ENCODE measurements at places on chromosomes 13 and 19. TPM values are rescaled to one million over a fixed set of nuclear protein-coding genes. Genes with fewer than 3 reads are reported as not detected.

NCAN gene
- total RNA-seq: 0.07 TPM

ABCA7 gene
- 29.3 TPM for total RNA-seq

NXNL1 gene
- not detected for total RNA-seq

SSC5D gene
- not detected for total RNA-seq

PRR22 gene
- total RNA-seq: 2.6 TPM

- H3K27me3 ChIP-seq: no peaks in the 10 kb centered on the region
- no peak overlapping the region for H3K27ac ChIP-seq
- H3K36me3 ChIP-seq: peaks cover 11% of the 10 kb centered on the region
- DNase-seq: no peak
Observed at GRCh38 chr19:38701455-38702063, 42.7 kb downstream of the CAPN12 start.

- no peaks in the 10 kb centered on the region for H3K27me3 ChIP-seq
- no peaks in the 10 kb centered on the region for H3K36me3 ChIP-seq
- no peak overlapping the region for H3K4me3 ChIP-seq
Observed at GRCh38 chr13:108005231-108005630, 210.1 kb downstream of the LIG4 start.

DNA sequence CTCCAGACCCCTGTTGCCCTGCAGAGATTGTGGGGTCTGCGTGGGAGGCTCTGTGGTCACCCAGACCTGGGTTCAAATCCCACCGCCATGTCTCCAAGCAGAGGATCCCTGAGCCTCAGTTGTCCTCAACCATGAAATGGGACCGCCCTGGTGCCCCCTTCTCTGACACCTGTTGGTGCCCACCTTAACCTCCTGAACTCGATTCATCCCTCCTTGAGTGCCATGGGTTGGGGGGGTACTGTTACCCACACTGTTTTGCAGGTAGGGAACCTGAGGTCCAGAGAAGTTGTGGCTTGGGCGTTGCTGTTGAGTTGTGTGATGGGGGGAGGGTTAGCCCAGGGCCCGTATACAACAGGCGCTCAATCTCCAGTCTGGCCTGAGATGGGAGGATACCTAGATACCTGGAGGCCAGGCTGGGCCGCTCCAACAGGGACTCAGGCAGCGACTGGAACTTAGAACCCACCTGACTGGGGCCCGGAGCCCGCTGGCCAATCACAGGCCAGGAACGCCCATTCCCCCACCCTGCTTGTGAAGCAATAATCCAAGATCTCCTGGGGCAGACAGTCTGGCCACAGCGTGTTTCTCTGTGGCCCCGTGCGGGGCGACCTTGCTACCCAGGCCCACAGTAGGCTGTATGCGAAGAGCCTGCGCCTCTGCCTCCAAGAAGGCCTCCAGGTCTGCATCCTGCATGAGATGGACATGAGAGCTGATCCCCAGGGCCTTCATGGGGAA, 2.8 kb downstream of the ARID3A start:
- no peak overlapping the region for H3K27ac ChIP-seq
- H3K27me3 ChIP-seq: no peaks in the 10 kb centered on the region
- H3K4me1 ChIP-seq: peaks cover 10% of the 10 kb centered on the region
- no peak for DNase-seq
- H3K36me3 ChIP-seq: peaks cover 8% of the 10 kb centered on the region

DNA sequence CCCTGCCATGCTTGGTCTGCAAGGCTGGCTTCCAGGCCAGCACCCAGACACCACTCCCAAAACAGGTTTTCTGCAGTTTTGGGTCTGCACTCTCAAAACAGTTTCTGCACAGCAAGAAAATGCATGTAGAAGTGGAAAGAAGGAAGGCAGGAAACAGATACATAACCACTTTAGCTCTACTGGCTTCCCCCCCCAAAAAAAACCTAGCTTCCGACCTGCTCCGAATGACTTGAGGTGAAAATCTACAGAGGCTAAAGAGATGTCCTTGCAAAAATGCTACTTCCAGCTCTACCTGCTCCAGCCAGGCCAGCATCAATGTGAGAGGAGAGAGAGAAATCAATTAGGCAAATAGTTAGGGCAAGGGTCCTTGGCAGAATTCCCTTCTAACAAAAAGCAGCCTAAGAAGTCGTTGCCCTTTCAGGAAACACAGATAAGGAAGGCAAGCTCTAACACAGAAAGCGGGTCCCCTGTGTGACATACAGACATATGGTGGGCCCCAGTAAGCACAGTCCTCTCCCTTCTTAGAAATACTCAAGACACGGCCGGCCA, 3.4 kb downstream of the C19orf12 start:
- H3K27me3 ChIP-seq: no peaks in the 10 kb centered on the region
- peak overlapping the region; percentile 47 for H3K27ac ChIP-seq
- peaks cover 20% of the 10 kb centered on the region for H3K36me3 ChIP-seq
- no peak overlapping the region for H3K4me3 ChIP-seq

DNA sequence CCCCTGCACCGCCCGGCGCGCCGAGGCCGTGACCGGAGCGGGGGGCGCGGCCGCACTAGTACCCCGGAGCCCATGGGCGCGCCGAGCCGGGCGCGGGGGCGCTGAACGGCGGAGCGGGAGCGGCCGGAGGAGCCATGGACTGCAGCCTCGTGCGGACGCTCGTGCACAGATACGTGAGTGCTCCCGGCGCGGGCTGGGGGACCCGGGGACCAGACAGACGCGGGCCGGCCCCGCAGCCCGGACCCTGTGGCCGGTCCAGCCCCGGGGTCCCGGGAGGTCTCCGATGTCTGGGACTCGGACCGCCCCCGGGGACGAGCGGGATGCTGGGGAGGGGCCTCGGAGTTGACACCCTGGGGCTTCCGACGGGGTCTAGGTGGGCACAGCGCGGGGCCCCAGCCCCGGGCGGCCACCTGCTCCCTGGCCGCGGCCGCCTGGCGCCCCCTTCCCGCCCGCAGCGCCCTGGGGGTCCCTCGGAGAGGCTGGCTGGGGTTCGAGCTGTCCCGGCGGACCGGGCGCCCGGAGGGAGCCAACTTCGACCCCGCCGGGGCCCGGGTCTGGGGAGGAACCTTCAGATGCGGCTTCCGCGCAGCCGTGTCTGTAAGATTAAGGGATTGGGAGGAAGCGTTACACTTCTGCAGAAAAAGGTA, 568 bp downstream of the ATP11A start:
- peaks cover 54% of the 10 kb centered on the region for H3K4me1 ChIP-seq
- H3K27me3 ChIP-seq: no peaks in the 10 kb centered on the region
- peak overlapping the region; percentile 64 for H3K27ac ChIP-seq
- H3K4me3 ChIP-seq: peak overlapping the region; percentile 81

DNA sequence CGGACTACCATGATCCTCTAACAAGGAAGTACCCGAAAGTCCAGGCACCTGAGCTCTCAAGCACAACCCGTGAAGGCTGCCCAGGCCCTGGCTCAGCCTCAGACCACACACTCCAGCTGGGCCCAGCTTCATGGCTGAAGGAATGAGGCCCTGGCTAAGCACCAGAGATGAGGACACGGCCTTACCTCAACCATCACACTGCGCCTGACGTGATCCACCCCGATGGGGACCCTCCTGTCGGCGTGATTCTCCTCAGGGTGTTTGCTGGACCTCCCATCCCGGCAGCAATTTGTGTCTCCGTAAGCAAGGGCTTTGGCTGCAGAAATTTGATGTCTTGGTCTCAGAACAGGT, 56.5 kb downstream of the F2RL3 start:
- no peaks in the 10 kb centered on the region for H3K27me3 ChIP-seq
- no peak for DNase-seq
- H3K4me1 ChIP-seq: no peaks in the 10 kb centered on the region
- no peak overlapping the region for H3K27ac ChIP-seq

- H3K4me1 ChIP-seq: peaks cover 4% of the 10 kb centered on the region
- peaks cover 15% of the 10 kb centered on the region for H3K27me3 ChIP-seq
- no peaks in the 10 kb centered on the region for H3K36me3 ChIP-seq
- no peak overlapping the region for H3K4me3 ChIP-seq
- DNase-seq: no peak
Observed at GRCh38 chr13:52808842-52809219, 39.6 kb downstream of the PCDH8 start.

- peaks cover 38% of the 10 kb centered on the region for H3K4me1 ChIP-seq
- no peak overlapping the region for H3K27ac ChIP-seq
- no peaks in the 10 kb centered on the region for H3K36me3 ChIP-seq
- peak; percentile 17 for DNase-seq
Observed at GRCh38 chr13:79196366-79196765, 209.7 kb downstream of the RBM26 start.

GRCh38 chr19:18362934-18363542, 22.6 kb downstream of the PGPEP1 start:
- no peak overlapping the region for H3K4me3 ChIP-seq
- DNase-seq: no peak
- H3K27me3 ChIP-seq: no peaks in the 10 kb centered on the region

DNA sequence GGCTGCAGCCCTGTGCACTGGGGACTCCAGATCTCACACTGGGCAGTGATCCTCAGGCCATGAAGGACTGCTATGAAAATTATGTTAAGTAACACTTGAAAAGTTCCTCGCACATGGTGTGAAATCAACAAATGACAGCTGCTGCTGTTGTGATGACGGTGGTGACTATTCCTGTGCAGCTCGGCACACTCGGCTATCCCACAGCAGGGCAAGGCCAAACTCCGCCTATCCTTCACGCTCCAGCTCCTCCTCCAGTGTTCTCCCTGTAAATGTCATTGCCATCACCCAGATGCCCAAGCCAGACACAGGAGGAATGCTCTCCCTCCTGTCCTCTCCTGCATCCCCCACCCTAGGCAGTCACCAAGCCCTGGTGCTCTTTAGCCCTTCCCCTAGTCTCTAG, 31.3 kb downstream of the GRIK5 start:
- H3K27me3 ChIP-seq: no peaks in the 10 kb centered on the region
- no peak overlapping the region for H3K27ac ChIP-seq
- peaks cover 2% of the 10 kb centered on the region for H3K4me1 ChIP-seq
- no peaks in the 10 kb centered on the region for H3K36me3 ChIP-seq

- no peaks in the 10 kb centered on the region for H3K4me1 ChIP-seq
- no peak overlapping the region for H3K27ac ChIP-seq
- no peak overlapping the region for H3K4me3 ChIP-seq
- no peak for DNase-seq
- no peaks in the 10 kb centered on the region for H3K27me3 ChIP-seq
- no peaks in the 10 kb centered on the region for H3K36me3 ChIP-seq
Observed at GRCh38 chr13:71912524-71912923, 45.5 kb upstream of the DACH1 start.

GRCh38 chr13:99526549-99526948, 25.3 kb downstream of the TM9SF2 start:
- peaks cover 39% of the 10 kb centered on the region for H3K4me1 ChIP-seq
- peaks cover 57% of the 10 kb centered on the region for H3K36me3 ChIP-seq
- H3K27me3 ChIP-seq: no peaks in the 10 kb centered on the region
- no peak overlapping the region for H3K4me3 ChIP-seq

DNA sequence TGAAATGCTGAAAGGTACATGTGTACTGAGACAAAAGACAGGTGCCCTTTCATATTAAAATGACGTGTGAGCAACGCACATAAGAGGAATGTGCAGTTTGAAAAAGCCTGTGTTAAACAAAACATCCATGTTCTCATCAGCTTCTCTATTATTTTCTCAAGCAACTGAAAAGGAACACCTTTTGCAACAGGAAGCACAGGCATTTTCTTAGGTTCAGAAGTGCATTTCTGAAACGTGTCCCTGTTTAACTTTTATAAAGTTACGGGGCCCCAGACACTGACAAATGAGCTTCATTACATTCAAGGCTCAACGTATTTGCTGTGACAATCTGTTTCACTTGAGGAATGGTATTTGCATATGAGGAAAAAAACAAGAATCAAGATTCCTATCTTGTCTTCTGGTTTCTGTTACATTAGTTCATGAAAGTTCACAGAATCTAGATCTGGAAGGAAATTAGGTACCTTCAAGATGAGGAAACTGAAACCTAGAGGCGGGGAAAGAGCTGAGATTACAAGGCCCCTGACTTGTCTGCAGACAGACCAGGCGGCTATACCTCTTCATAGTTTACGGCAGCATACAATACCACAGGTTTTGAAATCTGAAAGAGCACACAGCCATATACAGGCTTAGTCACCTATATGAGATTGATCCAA, 431.7 kb downstream of the KLF12 start:
- peak; percentile 56 for DNase-seq
- peaks cover 10% of the 10 kb centered on the region for H3K36me3 ChIP-seq
- peaks cover 39% of the 10 kb centered on the region for H3K4me1 ChIP-seq
- peak overlapping the region; percentile 59 for H3K4me3 ChIP-seq
- no peaks in the 10 kb centered on the region for H3K27me3 ChIP-seq

- DNase-seq: no peak
- peaks cover 5% of the 10 kb centered on the region for H3K36me3 ChIP-seq
- H3K4me3 ChIP-seq: no peak overlapping the region
- peaks cover 4% of the 10 kb centered on the region for H3K4me1 ChIP-seq
Observed at GRCh38 chr13:23844132-23844531, 45.1 kb downstream of the MIPEP start.

DNA sequence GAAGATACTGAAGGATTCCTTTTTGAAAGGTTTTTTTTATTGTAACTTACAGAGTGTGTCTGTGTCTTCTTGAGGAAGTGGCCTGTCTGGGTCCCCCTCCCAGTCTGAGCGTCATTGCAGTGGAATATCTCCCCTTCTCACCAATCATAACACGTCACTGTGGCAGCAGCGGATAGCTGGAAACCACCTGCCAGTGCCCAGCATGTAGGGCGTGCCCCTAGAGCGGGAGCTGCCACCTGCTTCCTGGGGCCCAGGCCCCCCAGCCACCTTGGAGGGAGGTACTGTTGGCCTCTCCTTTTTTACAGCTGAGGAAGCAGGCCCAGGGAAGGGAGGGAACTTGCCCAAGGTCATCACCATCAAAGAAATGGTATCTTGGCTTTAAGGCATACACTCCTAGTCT, 4.6 kb upstream of the DNM2 start:
- no peaks in the 10 kb centered on the region for H3K27me3 ChIP-seq
- H3K4me1 ChIP-seq: peaks cover 4% of the 10 kb centered on the region
- no peak overlapping the region for H3K27ac ChIP-seq
- H3K4me3 ChIP-seq: no peak overlapping the region

DNA sequence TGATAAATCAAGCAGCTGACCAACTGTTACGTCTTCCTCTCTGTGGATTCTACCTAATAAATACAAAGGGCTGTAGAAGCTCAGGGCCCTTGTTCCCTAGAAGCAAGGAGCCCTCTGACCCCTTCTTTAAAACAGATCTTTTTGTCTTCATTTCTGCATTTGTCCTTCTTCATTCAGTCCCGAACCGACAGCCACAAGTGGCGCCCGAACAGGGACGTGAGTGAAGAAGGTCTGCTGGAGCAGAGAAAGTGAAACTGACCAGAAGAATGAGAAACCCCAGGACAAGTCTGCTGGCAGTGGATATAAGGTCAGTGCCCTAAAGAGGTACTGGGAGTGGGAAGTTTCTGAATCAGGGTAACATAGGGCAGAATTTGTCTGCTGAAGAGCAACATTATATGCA, 13.1 kb downstream of the ZNF773 start:
- H3K4me3 ChIP-seq: no peak overlapping the region
- no peak overlapping the region for H3K27ac ChIP-seq
- no peaks in the 10 kb centered on the region for H3K4me1 ChIP-seq
- DNase-seq: no peak
- H3K36me3 ChIP-seq: peaks cover 82% of the 10 kb centered on the region
- H3K27me3 ChIP-seq: no peaks in the 10 kb centered on the region

GRCh38 chr13:51549050-51549449, 35.2 kb upstream of the WDFY2 start:
- H3K4me3 ChIP-seq: no peak overlapping the region
- no peaks in the 10 kb centered on the region for H3K27me3 ChIP-seq
- no peaks in the 10 kb centered on the region for H3K36me3 ChIP-seq
